ENCODE measurements at places on chromosomes 11 and 22. TPM values are rescaled to one million over a fixed set of nuclear protein-coding genes. Genes with fewer than 3 reads are reported as not detected.

GRCh38 chr11:65113361-65113756 is 1.7 kb downstream of the TM7SF2 start:
- H3K27ac ChIP-seq = peak overlapping the region; percentile 57
- no peaks in the 10 kb centered on the region for H3K27me3 ChIP-seq
- peaks cover 27% of the 10 kb centered on the region for H3K4me1 ChIP-seq
- no peak for DNase-seq
- peak overlapping the region; percentile 75 for H3K4me3 ChIP-seq

KDM4D gene
- 0.46 TPM for polyA plus RNA-seq

GRCh38 chr22:50184004-50184901 is 1.5 kb upstream of the TRABD start:
- peak; percentile 74 for DNase-seq
- no peak overlapping the region for H3K4me3 ChIP-seq
- no peaks in the 10 kb centered on the region for H3K36me3 ChIP-seq
- no peaks in the 10 kb centered on the region for H3K27me3 ChIP-seq
- H3K27ac ChIP-seq = no peak overlapping the region

- H3K27me3 ChIP-seq = no peaks in the 10 kb centered on the region
- H3K27ac ChIP-seq = peak overlapping the region; percentile 74
- H3K36me3 ChIP-seq = no peaks in the 10 kb centered on the region
Measured at GRCh38 chr11:57213342-57214097, 23.5 kb downstream of the APLNR start.

DNA sequence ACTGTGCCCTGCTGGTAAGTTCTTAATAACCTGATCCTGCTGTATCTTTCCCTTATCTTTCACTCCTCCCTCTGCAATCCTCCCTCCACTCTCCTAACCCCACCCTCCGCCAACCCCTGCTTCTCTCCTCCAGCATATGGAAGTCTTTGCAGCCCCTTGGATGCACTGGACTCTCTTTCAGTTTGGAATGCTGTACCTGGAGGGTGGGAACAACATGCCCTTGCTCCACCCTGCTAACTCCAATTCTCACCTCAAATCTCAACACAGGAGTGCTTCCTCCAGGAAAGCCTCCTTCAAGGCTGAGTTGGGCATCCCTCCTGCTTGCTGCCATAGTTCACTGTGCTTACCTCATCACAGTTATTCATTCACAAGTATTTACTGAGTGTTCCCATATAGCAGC is 52.8 kb upstream of the LDLRAD3 start:
- H3K36me3 ChIP-seq = no peaks in the 10 kb centered on the region
- H3K4me1 ChIP-seq = peaks cover 12% of the 10 kb centered on the region
- no peak overlapping the region for H3K4me3 ChIP-seq
- no peaks in the 10 kb centered on the region for H3K27me3 ChIP-seq

DNA sequence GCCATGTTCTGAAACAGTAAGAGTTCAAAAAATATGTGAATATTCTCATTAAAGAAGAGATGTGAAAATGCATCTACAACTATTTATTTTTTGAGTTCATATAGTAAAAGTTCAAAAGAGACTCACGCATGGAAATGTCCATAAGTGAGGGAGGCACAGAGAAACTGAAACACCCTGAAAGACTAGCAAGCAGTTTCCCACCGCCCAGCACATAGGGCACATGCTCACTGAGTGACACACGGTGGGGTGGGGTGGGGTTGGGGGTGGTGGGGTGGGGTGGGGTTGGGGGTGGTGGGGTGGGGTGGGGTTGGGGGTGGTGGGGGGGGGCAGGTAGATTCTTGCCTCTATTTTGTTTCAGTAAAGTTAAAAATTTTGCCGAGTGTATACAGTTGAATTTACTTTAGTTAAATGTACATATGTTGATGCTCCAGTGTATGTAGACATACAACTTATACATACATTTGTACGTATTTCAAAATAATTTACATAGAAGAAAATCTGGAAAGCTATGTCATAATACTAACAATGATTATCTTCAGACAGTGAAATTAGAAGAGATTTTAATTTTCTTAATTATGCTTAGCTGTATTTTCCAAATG is 6.3 kb downstream of the CCDC34 start:
- H3K36me3 ChIP-seq = no peaks in the 10 kb centered on the region
- no peaks in the 10 kb centered on the region for H3K27me3 ChIP-seq
- peaks cover 12% of the 10 kb centered on the region for H3K4me1 ChIP-seq

UCP2 gene
- 34.9 TPM for polyA plus RNA-seq

CASP5 gene
- polyA plus RNA-seq = 0.92 TPM

GRCh38 chr11:67449116-67449844 is 3.2 kb downstream of the GPR152 start:
- H3K36me3 ChIP-seq = no peaks in the 10 kb centered on the region
- no peak for DNase-seq
- no peaks in the 10 kb centered on the region for H3K27me3 ChIP-seq
- H3K27ac ChIP-seq = no peak overlapping the region
- no peak overlapping the region for H3K4me3 ChIP-seq
- peaks cover 6% of the 10 kb centered on the region for H3K4me1 ChIP-seq

DNA sequence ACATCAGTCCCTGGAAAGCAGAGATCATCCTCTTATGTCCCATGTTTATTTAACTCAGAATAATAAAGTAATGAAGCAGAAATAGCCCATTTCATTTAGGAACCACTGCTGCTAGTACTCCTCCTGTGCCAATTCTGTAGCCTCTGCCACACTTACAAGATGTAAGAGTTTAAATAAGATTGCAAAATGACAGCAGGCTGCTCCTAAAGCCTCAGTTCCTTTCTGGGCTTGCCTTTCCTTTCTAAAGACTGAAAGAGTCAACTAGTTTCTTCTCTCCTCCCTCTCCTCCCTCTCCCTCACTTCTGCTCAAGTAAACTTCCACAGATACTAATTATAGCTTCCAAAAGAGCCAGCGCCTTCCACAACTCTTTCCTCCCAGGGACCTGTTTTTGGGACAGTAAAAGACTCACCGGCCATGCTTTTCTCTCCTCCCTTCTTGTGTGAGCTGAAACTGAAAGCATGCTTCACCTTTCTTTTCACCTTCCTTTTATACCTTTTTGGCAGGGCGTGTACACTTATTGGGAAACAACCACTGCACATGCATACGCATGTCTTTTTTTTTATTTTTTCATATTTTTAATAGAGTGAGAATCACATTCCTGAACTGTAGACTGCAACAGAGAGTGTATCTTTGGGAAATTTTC is 26.1 kb upstream of the CARD16 start:
- H3K27me3 ChIP-seq = no peaks in the 10 kb centered on the region
- H3K27ac ChIP-seq = no peak overlapping the region
- no peaks in the 10 kb centered on the region for H3K36me3 ChIP-seq
- H3K4me3 ChIP-seq = no peak overlapping the region
- H3K4me1 ChIP-seq = no peaks in the 10 kb centered on the region
- no peak for DNase-seq

PRR33 gene
- polyA plus RNA-seq = 0.29 TPM

OR52H1 gene
- not detected for polyA plus RNA-seq

DNA sequence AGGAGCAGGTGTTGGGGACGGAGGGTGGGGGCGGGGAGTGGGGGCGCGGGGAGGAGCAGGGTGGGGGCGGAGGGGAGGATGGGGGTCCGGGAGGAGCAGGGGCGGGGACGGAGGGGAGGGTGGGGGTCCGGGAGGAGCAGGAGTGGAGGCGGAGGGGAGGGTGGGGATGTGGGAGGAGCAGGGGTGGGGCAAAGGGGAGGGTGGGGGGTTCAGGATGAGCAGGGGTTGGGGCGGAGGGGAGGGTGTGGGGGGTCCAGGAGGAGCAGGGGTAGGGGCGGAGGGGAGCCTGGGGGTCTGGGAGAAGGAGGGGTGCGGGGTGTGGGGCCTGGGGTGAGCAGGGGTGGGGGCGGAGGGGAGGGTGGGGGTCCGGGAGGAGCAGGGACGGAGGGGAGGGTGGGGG is 17.1 kb downstream of the CRELD2 start:
- no peaks in the 10 kb centered on the region for H3K36me3 ChIP-seq
- H3K27me3 ChIP-seq = no peaks in the 10 kb centered on the region
- peaks cover 24% of the 10 kb centered on the region for H3K4me1 ChIP-seq
- peak; percentile 46 for DNase-seq

Measured in hepatocyte (in vitro differentiated cells).